ENCODE measurements at places on chromosomes 6 and 20.

DNA sequence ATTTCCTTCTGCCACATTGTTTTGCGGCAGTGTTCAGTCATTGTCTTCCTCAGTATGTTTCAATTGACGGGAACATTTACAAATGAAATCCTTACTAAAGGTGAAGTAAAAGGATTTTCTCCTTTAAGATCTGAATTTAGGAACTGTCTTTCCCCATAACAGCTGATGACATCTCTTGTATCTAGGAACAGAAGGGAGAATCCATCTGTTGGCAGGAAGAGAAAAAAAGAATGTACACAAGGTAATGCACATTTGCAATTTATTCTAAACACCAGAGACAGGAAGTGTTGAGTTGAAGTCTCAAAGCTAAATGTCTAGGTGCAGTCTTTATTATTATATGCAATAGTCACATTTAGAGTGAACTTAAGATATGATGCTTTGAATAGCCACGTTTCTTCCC lies 334.5 kb downstream of the HDGFL1 start:
- DNase-seq: no peak

DNA sequence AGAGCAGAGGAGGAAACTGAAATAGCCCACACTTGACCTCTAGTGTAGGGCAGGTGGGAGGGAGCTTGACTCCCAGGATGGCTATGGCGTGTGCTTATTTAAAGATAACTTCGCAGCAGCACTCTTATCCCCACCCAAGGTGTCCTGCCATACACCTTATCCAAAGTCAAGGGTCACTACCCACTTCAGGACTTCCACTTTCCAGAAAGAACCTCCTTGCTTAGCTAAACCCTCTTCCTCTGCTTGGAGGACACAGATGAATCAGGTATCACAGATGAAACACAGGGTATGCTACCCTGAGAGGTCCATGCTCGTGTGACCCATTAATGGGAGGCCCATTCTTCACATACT lies 2.3 kb downstream of the RIN2 start:
- DNase-seq: no peak

GRCh38 chr6:163804991-163805390 lies 390.5 kb downstream of the QKI start:
- no peak for DNase-seq

- DNase-seq: no peak
Measured at GRCh38 chr6:166952121-166952520, 4.2 kb downstream of the RNASET2 start.

DNA sequence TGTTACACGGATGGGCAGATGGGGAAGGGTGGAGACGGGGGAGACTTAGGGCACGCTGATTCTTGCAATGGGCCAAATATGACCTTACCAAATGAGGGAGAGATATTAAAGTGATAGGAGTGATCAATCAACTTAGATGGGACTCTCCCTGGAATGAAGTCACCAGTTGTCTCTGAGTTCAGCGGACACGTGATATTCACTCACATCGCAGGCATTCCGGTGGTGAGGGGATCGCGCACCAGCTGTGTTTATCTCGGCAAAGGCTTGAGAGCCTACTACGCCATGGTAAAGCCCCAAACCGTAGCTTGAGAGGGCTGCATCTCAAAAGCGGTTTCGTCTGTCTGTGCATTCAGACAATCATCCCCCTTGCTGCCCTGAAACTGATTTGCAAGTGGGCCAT lies 5.5 kb downstream of the BMP7 start:
- no peak for DNase-seq

- DNase-seq: no peak
Measured at GRCh38 chr6:40819182-40819834, 219.7 kb downstream of the UNC5CL start.

GRCh38 chr6:134028438-134028837 lies 24.0 kb downstream of the SLC2A12 start:
- DNase-seq: no peak

- no peak for DNase-seq
Measured at GRCh38 chr6:102813489-102814275, 1420.2 kb downstream of the GRIK2 start.

DNA sequence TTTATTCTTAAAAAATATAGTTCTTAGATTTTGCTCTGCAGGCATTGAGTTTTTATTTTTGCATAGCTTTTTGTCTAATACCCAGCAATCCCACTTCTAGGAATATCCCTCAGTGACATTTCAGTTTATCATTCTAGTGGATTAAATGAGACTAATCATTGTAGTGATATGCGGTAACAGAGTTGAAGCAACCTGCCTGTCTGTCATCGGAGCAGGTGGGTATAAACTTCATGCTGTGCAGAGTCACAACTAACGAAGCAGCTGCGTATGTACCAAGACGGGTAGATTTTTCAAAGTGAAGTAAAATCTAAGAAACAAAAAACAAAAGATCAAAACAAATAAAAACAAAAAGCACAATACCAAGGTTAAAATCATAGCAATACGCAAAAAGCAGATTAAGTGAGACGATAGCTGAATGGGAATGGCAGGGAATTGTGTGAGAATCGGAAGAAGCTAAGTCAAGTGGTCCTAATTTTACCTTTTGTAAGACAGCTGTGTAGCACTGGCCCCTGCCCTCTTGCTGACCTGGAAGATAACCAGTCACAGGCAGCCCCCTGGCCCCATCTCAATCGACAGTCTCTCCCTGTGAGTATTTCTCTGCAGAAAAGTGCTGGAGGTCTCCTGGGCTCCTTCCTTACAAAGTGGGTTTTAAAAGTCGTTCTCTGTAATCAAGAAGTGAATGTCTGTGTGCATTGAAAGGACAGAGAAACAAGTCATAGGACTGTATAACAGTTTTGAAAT lies 169.2 kb downstream of the OR2B2 start:
- DNase-seq: no peak

- no peak for DNase-seq
Measured at GRCh38 chr6:165726965-165727381, 63.9 kb upstream of the PDE10A start.

DNA sequence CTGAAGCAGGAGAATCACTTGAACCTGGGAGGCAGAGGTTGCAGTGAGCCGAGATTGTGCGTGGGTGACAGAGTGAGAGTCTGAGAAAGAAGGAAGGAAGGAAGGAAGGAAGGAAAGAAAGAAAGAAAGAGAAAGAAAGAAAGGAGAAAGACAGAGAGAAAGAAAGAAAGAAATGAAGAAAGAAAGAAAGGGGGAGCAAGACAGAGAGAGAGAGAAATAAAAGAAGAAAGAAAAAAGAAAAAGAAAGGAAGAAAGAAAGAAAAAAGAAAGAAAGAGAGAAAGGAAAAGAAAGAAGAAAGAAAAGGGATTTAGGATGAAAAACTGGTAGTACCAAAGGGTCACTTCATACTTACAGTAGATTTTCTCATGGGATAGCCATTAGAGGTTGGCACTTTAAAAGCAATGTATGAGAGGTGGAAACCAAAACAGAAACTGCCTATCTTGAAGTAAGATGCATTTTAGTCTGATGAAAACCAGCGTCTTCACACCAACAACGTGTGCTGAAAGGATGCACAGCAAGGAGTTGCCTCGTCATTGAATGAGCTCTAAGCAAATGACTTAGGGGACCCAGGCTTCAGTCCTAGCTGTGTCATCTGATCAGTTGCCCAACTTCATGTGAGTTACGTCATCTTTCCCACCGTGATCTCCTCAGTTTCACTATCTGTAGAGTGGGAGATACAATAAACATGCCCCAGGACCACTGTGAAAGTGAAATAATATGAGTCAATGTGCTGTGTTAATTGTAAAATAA lies 133.9 kb upstream of the NEDD9 start:
- DNase-seq: no peak

GRCh38 chr20:1813101-1813529 lies 82.1 kb upstream of the SIRPA start:
- no peak for DNase-seq

GRCh38 chr6:119066517-119066916 lies 11.9 kb downstream of the FAM184A start:
- DNase-seq: no peak

- DNase-seq: no peak
Measured at GRCh38 chr6:113461153-113461932, 395.8 kb upstream of the MARCKS start.

- DNase-seq: no peak
Measured at GRCh38 chr6:135722679-135723078, 128.8 kb upstream of the PDE7B start.

DNA sequence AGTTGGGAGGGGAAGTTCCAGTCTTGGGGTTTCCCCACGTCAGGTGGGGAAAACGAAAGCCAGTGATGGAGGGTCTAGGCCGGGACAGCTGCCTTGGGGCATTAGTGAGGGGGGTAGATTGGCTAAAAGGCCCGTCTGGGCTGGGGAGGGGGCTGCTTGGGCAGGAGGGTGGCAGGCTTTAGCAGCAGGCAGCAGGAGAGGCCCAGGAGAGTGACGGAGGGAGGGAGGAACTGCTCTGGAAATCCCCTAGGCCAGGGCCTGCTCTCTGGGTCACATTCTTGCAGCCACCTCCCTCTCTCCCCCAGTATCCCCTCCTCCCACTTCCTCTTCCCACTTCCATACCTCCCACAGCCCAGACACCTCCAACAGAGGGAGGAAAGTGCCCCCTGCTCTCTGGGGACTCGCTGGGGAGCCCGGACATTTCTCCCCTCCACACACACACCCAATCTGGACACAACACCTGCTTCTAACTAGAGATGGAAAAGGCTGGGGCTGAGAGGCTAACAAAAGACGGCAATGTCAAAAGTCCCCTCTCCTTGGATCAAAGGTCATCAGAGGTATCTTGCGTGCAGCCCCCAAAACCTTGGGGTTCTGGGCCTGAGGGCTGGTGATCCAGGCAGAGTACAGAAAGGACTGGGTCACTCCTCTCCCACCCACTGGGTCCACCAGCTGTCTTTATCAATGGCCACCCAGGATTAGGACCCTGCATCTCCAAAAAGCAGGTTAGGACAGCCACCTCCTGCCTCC lies 1.8 kb downstream of the NFKBIE start:
- no peak for DNase-seq

GRCh38 chr6:50076431-50076830 lies 26.7 kb upstream of the DEFB112 start:
- DNase-seq: no peak

DNA sequence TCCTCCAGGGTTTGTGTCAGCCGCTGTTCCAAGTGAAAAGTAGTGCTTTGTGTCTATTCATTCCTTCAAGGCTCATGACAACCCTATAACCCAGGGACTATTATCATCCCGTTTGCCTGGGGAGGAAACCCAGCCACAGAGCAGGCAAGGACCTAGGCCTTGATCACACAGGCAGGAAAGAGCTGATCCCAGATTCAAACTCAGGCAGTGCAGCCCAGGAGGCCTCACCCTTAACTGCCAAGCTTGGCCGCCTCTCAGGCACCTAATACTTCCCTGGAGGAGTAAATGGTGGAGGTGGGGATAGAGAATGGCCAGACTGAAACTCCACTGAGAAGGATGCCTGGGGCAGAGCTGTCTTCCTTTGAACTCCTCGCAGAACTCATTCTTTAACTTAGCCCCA lies 215.1 kb upstream of the QKI start:
- no peak for DNase-seq

Measured in H1 (cell line).